ENCODE measurements at places on chromosomes 3 and 15. TPM values are rescaled to one million over a fixed set of nuclear protein-coding genes. Genes with fewer than 3 reads are reported as not detected.
A peak's percentile ranks its signal among the peaks of the same experiment; 100 is the strongest.

DNA sequence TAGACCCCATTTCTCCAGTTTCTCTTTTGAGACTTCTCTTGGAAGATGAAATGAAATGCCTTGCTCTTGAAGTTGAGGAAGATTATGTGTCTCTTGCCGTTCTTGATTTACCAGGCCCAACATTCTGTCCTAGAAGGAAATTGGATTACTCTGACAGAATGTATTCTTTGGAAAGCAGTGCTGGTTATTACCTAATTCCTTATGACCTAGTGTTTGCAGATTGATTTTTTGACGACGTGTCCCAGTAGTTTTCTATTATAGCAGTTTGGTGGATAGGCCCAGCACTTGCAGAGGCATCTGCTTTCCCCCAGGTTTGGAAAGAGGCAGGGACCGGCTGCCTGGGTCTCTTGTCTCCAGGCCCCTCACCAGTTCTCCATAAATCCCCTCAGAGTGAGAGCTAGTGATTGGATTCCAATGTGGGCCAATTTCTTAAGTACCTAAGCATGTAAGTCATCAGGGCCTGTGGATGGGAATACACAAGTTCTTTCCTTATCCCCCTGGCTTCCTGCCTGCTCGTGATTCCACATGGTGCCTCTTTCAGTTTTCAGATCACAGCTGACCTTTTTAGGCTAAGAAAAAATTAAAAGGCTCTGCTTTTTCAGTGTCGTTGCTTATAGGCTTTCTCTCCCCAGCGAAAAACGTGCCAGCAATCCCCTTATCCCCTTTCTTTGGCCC, 50.2 kb downstream of the EPHB3 start:
- peak; percentile 33 for DNase-seq

GRCh38 chr15:58437531-58438105, 5.8 kb downstream of the LIPC start:
- DNase-seq = no peak

DNA sequence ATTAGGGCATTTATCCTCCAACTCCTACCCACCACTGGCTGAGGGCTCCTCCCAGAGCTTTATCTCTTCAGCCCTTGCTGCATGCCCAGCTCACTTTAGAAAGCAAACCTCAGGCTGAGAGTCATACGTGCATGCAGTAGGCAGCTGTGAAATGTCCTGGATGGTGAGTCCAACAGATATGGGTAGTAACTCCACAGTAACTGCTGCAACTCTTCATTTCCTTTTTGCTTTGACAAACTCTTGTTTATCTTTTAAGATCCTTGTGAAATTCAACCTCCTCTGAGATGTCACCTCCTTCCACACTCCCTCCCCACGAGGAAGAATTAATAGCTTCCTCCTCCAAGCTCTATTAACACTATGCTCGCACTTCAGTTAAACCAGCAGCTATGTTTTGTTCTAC, 35.9 kb upstream of the CTNNB1 start:
- DNase-seq = no peak

Gene SIDT1
- 4.2 TPM for total RNA-seq

GRCh38 chr3:42685363-42685881, at the start of gene KLHL40:
KLHL40 (plus strand) TSS chr3:42685537; CDS start chr3:42685619, 82 bp downstream.
- DNase-seq = no peak

DNA sequence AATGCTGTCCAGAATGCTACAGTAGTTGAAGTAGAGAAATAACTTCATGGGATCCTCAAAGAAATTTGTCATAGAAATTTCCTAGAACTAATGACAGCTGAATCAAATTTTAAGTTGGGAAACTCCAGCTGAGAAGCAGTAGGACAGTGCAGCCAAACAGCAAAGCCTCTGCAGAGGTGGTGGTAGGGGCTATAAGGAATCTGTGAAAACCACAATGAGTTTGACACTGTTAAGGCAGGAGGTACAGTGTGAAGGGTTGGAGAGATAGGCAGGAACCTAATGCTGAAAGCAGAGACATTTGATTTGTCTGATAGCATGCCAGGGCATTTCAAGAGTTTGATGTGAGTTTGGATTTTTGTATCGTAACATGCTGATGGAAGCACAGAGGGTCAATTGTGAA, 22.0 kb downstream of the ASTE1 start:
- no peak for DNase-seq

Gene RETNLB
- total RNA-seq = not detected

Gene MYZAP
- total RNA-seq = 3.1 TPM

- no peak for DNase-seq
Measured at GRCh38 chr3:121998030-121998580, 23.9 kb downstream of the ILDR1 start.

DNA sequence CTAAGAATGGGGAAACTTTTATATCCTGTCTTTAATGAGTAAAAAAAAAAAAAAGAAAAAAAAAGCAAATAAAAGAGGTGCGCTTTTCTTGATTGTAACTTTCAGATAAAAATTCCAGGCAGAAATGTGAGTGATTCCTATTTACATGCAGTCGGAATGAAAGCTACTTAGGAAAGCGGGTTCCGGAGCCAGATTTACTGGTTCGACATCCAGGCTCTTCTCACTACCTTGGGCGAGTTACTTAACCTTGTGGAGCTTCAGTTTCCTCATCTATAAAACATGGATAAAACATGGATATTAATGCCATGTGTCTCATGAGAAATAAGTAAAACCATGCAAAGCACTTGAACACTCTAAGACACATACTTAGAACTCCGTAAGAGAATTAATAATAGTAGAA, 169.2 kb downstream of the TP63 start:
- no peak for DNase-seq

Gene MPI
- total RNA-seq = 76.8 TPM

DNA sequence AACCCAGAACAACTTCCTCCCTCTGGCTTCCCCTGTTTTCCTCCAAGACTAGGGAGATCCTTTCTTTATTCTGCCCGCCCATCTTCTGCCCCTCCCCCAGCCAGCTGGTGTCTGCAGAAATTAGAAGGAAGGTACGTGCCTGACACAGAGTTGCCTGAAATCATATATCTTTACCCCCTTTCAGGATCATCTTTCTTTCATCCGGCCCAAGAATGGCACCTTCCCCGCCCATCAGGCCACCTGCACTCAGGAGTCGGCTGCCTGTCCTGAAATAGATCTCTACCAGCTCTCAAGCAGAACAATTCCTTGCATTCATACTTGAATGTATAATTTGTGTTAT, 133.7 kb downstream of the VGLL4 start:
- no peak for DNase-seq

Gene DUSP7
- 10.7 TPM for total RNA-seq

Gene CCR1
- total RNA-seq = 25.2 TPM

Gene PLIN1
- 144 TPM for total RNA-seq

- DNase-seq = no peak
Measured at GRCh38 chr3:48739617-48739954, 22.6 kb upstream of the IP6K2 start.

- no peak for DNase-seq
Measured at GRCh38 chr3:101122681-101123080, 129.5 kb upstream of the ABI3BP start.

- no peak for DNase-seq
Measured at GRCh38 chr15:84668221-84668982, 10.4 kb upstream of the NMB start.

DNA sequence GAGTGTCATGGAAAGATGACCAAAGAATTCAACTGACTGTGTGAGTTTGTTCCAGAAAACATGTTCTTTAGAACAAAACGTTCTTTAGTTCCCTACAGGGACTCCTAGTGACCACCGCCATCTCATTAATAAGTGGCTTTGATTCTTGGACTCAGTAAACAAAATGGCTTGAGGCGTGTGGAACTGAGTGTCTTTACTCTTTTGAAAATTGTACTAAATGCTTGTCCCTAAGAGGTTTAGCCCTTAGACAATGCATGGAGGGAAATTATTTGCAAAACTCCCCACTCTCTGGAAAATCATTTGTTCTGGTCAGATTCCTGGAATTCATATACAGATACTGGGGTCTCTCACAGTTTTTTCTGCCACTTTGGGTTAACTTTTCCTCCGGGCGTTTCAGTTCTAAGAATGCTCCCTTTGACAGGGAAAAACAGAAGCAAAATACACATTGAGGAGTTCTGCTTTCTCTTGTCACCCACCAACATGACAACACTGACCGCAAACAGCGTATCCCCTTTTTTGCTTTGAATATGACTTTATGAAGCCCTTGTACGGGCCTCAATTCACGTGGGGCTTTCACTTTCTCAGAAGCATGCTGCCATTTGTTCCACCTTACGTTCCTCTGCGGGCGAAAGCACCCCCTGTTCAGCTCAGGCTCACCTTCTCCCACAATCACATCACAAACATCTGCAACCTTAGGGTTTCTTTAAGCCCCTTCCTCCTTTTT, 15.3 kb upstream of the NRROS start:
- DNase-seq = no peak

Gene MORC1
- total RNA-seq = not detected

GRCh38 chr3:15724446-15724845, 73.3 kb downstream of the ANKRD28 start:
- no peak for DNase-seq

Gene A4GNT
- not detected for total RNA-seq

Gene FAM81A
- total RNA-seq = 5.3 TPM

GRCh38 chr3:117507958-117508357, 798.4 kb downstream of the TUSC7 start:
- DNase-seq = no peak

DNA sequence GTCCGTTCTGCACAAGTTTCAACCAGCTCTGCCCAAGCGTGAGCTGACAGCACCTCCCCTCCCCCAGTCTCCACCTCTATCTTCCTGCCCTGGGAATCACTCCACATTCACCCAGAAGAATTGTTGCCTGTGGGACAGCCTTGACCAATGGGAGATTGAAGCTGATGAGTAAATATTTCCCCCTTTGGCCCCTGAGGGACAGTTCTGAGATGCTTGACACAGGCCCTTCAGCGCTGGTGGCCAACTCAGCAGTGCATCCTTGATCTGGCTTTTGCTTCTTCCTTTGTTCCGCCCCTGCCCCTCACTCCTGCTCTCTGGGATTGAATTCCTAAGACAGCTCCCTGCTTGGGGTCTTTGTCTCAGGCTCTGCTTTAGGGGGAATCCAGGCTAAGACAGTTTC, 13.1 kb upstream of the SKIC8 start:
- no peak for DNase-seq

GRCh38 chr3:14319654-14320182, 82.7 kb upstream of the SLC6A6 start:
- no peak for DNase-seq

DNA sequence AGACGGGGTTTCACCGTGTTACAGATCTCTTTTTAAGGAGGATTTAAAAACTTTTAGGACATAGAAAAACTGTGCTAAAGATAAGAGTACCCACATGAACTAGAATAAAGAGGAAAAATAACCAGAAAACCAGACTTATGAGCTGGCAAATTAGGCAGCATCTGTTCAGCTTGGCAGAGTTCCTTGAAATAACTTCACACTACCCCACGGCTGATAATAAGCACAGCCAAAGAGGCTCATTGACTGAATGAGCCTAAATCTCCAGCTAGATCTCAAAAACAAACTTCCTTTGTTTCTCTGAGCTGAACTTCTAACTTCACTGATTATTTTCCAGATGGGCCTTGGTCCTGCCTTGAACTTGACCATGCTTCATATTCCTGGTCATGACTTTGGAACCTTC, 26.7 kb upstream of the PIK3R4 start:
- DNase-seq = no peak

Gene CADPS
- total RNA-seq = 16.7 TPM

DNA sequence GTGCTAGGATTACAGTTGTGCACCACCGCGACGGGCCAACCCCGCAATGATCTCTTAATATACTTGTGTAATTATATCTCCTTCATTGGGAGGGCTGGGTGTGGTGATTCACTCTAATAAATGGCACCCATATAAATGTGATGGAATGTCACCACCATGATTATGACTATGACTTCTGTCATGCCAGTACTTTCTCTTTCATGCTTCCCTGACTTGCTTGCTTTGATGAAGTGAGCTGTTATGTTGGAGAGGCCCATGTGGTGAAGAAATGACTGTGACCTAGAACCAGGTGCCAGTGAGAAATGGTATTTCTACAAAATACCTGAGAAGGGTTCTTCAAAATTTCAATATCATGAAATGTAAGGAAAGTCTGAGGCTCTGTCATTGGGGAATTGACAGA, 24.4 kb upstream of the TP63 start:
- no peak for DNase-seq

Gene DGKG
- 2.2 TPM for total RNA-seq

DNA sequence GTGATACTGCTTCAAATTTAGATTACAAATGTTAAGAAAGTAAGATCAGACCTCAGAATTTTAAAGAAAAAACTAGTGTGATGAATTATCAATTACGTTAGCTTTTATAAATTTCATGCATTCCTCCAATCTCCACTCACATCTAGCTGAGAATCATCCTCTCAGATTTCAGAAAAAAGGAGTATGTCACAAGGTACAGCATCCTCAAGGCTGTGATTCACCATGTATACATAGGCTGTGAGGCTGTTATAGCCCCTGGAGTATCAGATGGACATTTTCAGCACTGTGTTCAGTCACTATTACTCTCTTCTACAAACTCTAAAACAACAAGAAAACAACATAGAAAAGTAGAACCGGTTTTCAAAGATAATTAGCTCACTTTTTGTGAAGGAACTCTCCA, 214.4 kb downstream of the PCCB start:
- DNase-seq = no peak

Gene ANKRD63
- total RNA-seq = not detected

Gene CPB1
- 1.9 TPM for total RNA-seq

Gene EPHA6
- 1.3 TPM for total RNA-seq

DNA sequence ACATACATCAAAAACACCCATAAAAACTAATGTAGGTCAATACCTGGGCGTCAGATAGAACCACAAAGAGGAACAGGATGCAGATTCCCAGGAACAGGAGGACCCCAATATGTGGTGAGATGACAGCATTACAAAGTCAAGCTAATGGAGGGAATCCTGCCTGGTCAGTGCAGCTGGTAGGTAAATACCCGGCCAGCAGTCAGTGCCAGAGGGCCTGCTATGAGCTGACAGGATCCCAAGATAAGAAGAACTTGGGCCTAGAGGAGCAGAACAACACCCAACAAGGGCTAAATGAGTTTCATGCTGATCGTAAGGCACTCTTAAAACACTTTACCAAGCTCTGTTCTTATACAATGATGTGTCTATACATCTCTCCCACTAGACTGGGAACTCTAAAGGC, 61.2 kb upstream of the KCNMB2 start:
- no peak for DNase-seq

DNA sequence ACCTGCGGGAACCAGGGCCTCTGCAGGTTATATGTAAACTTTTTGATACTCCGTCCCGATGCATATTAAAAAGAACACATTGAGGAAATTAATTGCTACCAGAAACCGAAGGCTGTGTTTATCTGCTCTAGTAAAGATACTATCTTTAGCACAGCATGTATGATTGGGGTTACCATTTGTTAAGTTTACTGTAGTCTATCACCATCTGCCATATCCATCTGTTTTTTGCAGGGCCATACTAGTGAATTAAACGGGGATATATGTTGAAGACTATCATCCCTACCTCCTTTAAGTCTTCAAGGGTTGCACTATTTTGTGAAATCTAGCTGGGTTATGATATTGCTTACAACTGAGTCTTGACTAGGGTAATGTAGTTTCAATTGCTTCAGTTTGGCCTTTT, 597.0 kb downstream of the SQOR start:
- no peak for DNase-seq

DNA sequence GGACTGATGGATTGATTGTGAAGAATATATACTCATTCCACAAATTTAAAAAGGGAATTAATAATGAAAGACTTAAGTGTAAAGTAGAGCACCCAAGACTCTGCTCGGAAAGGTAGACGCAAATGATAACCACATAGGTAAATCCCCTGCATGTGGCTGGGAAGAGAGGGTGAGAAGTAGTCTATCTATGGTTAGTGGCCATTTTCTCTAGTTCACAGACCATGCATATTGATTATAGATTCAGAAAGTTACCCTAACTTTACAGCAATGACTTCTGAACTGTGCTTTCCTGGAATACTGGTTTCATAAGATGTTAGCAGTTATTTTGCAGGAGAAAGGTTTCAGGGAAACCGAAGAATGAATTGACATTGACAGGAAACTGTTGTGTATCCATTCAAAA, 51.7 kb downstream of the CASR start:
- DNase-seq = no peak
